ENCODE measurements at places on chromosomes 4 and X.

GRCh38 chr4:110025718-110026117 lies 113.0 kb downstream of the EGF start:
- DNase-seq: no peak

DNA sequence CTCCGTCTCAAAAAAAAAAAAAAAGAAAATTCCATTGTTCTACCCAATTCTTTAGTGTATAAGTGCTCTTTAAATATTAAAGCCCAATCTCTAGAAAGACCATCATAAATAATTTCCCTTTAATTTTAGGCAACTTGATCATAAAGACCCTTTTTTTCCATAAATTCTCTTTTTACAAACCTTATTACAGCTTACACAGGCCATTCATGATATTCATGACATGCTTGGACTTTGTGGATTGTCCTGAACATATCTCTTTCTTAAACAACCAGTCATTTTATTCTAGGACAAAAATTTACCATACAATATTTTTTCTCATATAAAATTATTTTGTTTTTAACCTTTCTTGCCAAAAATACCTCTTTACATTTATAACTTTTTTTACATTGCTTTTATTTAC lies 30.5 kb downstream of the TLR8 start:
- no peak for DNase-seq

DNA sequence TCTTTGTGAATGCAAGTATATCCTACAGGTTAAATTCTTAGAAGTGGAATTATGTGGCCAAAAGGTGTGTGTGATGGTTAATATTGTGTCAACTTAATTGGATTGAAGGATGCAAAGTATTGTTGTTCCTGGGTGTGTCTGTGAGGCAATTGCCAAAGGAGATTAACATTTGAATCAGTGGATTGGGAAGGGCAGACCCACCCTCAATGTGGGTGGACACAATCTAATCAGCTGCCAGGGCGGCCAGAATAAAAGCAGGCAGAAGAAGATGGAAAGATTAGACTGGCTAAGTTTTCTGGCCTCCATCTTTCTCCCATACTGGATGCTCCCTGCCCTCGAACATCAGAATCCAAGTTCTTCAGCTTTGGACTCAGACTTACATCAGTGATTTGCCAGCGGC lies 76.2 kb upstream of the GBA3 start:
- DNase-seq: no peak

DNA sequence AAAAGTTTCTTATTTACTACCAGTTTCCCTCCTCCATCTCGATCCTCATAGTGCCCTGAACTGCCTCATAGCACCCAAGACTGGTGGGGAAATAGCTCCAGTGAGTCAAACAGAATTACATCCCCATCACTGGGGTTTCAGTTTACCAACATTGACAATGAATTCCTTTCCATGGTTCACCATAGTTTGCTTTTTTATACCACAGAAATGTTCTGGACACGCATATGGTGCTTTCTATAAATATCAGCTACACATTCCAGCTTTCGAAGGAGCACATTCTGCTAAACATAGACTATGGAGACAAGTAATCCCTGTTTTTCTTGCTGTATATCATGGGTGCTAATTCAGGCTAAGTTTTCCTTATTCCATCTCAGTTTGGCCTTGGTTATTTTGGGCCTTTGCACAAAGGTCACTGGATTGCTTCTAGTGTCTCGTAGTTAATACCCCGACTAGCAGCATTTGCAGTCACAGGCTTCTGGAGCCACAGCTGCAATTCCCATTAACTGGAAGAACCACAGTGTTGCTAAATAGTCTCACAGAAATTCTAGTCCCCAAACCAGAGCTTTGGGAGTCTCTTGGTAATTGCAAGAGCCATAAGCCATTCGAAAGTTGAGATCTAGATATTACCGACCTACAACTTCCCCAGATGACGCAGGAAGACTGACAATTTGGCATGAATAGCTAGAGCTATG lies 53.4 kb upstream of the TRPC3 start:
- no peak for DNase-seq

DNA sequence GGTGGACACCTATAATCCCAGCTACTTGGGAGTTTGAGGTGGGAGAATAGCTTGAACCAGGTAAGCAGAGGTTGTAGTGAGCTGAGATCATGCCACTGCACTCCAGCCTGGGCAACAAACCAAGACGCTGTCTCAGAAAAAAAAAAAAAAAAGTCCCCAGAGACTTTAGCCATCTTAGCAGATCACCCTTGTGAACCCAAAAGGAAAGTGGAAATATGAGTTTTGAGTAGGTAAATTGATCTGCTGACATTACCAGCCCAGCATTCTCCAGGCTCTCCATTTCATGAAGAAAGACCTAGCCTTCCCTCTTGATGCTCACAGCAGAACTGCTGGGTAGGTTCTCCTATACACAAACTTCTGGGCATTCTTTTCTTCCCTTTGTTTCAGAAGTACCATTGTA lies 24.5 kb upstream of the HNRNPD start:
- no peak for DNase-seq

Measured in vagina (tissue), 2 donors.